ENCODE measurements at places on chromosomes 12 and 14.

DNA sequence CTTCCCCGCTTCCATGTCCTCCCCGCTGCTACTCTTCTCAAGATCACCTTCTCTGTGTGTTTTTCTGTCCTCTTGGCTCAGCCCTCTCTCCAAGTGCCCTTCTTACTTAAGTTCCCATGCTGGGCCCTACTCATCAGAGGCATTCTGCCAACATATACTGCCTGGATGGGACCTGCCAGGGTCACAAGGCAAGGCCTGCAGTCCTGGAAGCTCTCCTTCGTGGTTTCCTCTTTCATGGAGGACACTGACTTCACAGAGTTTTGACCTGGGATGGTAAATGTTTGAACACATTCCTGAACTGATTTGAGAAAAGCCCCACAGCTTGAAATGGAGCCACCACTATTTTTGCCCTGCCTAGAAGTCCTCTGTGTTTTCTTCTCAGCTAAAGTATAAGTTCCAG lies 140.9 kb downstream of the TMEM30B start:
- DNase-seq, result no peak

DNA sequence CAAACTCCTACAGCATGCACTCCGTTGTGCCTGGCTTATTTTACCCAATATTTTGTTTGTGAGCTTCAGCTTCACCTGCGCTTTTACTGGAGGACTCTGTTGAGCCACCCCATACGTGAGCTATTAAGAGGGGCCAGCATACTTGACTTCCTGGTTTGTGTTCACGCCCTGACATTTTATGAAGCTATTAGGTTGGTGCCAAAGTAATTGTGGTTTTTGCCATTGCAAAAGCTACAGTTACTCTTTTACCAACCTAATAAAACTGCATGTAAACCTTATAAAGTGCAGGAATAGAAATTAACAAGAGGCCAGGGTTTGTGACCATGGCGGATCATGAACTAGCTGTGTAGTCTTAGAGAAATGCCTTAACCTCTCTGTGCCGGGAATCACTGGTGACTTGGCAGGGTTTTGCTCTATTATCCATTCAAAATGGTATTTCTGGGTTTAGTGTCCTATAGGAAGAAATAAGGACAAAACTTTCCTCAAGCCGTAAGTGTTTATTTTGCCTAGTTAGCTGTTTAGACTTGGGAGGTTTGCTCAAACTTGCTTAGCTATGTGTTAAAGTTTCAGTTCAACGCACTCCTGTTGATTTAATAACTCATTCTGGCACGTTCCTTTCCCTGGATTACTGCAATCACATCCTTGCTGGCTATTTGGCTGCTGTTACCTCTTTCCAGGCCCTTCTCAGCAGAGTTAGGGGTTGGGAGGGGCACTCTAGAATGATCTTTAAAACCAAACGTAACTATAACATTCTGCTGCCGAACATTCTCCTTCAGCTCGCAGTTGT lies 1027.6 kb downstream of the BCL11B start:
- DNase-seq, result no peak

DNA sequence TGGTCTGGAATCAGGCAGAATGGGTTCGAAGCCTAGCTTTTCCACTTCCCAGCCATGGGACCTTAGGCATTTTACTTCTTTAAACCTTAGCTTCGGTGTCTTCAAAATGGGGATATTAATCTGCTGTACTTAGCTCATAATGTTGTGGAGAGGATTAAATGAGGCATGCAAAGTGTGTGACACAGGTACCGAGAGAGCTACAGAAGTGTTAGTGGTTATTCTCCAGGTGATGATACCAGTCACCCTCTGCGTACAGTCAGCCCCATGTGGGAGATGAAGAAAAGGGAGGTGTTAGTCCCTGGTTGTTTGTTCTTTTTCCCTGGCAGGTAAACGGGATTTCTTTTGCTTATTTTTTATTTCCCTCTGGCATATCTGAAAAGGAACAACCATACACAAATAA lies 212.1 kb downstream of the PHLDA1 start:
- DNase-seq, result no peak

DNA sequence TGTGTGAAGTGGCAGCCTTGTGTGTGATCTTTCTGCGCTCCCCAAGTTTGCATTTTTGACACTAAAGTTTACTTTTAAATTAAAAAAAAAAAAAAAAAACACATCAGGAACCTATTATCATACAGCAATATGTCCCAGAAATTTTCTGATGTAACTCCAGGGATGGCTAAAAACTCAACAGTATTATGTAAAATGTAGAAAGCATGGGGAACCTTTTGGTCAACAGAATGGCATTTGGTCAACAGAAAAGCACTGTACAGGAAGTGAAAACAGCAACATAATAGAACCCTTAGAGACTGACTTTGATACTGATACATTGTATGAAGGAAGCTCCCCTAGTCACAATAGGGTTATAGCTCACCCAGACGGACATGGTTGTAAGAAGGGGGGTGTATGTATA lies 224.3 kb downstream of the ITPR2 start:
- no peak for DNase-seq

DNA sequence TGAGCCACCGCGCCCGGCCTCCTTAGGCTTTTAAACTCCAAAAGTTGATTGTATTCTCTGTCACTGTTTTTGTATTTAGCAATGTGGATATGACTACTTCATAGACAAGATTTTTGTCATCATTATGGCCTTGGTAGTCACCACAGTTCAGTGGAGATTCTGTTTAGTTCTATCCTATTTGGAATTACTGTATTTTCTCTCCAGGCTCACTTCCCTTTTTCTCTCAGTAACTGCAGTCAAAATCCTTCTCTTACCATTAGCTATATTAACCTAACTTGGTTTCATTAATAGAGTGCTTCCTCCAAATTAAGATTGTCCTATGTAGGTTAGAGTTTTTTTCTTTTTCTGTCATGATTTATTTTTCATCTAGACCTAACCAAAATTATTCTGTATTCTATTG lies 283.9 kb downstream of the TMTC2 start:
- no peak for DNase-seq
